ENCODE measurements at places on chromosomes 1 and 21.

DNA sequence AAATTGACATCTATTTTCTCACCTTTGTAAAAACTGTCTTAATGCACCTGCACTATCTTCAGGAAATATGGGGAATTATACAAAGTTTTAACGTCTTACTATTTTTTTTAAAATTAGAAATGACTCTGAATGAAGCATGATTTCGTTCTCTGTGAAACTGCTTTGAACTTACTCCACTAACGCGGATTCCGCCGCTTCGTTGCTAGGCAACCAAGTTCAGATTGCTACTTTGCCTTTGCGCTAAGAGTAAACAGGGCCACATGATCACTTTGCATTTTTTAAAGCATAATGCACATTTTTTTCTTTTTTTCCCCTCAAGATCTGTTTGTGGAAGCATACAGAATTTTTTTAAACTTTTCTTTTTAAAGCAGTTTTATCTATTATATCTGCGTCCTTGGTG, 690.5 kb downstream of the BRINP3 start:
- no peak for DNase-seq

GRCh38 chr1:230642263-230642959, at the start of gene COG2:
TSS of gene COG2 (plus strand) at chr1:230642481. CDS start at chr1:230642607, 126 bp downstream.
- DNase-seq: peak; percentile 96

- no peak for DNase-seq
Observed at GRCh38 chr21:21387916-21388315, 389.7 kb downstream of the NCAM2 start.

- DNase-seq: no peak
Observed at GRCh38 chr1:202642619-202643291, 67.5 kb downstream of the SYT2 start.

DNA sequence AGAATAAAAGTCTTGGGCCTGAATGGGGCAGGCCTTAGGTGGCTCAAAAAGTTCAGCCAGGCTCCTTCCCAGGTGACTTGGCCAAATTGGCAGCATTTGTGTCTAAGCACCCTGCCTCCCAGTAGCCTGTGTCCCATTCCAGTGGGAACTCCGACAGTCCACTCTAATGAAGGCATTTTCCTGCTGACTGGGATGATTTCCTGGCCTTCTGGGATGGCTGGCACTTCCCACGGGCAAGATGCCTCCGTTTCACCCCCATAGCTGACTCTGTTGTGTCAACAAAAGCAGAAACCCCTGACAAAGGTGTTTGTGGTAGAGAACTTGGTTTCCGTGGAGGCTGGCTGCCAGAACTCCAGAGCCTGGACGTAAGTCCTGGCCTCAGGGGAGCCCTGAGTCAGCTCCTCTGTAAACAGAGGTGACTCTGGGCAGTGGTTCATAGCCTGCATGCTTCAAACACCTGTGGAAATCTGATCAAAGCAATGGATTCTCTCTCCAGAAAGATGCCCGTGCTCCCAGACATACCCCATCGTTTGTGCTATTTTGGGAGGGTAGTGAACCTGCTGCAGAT, 36.6 kb downstream of the WNT3A start:
- no peak for DNase-seq

DNA sequence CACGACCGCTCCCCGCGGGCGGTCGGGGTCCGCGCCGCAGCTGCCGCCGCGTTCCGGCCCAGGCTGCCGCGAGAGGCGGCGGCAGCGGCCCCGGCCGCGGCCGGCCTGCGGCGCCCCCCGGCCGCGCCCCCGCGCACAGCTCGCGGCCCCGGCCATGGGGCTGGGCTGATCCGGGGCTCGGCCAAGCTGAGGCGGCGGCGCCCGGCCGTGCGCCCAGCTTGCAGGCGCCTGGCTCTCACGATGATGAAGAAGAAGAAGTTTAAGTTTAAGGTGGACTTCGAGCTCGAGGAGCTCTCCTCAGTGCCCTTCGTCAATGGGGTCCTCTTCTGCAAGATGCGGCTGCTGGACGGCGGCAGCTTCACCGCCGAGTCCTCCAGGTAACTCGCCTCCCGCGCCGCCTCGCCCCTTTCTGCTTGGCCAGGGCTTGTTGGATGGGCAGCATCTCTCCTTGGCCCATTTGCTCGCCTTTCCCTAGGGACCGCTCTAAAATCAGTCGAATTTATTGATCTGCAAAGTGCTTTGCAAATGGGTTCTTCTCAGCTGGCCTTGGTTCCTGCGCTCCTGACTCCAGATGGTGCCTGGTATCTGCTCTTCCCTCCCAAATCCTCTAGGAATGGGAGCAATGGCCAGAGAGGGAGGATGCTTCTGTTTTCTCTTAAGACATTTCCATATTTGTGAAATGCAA, 431 bp downstream of the EEIG2 start:
- DNase-seq: no peak

DNA sequence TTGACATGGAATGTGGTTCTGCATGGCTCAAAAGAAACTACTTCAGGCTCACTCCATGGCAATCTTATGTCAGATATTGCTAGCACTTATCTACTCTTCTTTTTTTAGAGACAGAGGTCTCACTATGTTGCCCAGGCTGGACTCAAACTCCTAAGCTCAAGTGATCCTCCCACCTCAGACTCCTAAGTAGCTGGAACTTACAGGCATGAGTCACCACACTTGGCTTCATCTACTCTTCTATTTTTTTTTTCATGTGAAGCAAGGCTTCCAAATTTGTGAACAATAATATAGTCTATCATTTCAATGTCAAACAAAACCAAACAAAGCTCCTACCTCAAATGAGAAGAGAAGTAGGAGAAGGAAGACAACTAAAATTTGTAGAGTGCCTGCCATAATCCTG, 7.5 kb upstream of the PSEN2 start:
- no peak for DNase-seq

DNA sequence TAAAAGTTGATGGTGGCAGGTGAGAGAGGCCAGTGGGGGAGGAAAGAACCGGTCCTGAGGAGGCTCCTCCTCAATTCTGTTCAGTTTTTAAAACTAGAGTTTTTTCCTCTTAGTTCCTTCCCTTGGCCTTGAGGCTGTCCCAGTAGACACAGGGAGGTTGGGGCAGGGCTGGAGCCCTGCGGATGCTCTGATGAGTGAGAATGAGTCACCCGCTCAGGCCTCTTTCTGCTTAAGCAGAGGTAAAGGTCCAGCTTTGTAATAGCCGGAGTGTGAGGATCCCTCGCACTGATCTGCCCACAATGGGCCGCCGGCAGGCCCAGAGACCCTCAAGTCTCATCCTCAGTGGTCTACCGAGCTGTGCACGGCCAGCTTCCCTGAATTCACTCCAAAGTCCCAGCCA, 49.6 kb upstream of the IRF2BP2 start:
- no peak for DNase-seq

DNA sequence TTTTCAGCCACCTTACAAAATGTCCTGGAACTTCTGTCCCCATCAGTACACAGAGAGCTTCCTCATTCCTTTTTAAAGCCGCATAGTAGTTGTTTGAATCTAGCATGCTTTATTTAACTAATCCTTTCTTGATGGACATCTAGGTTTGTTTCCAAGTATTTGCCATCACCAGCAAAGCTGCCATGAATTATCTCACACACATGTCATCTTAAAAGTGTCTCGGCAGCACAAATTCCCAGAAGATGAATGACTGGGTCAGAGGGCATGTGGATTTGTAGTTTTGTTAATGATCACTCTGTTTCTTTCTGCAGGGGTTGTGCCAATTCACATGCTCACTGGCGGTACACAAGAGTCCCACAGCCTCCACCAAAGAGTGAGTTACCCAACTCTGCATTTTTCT, 68.3 kb downstream of the CLIC6 start:
- DNase-seq: no peak

DNA sequence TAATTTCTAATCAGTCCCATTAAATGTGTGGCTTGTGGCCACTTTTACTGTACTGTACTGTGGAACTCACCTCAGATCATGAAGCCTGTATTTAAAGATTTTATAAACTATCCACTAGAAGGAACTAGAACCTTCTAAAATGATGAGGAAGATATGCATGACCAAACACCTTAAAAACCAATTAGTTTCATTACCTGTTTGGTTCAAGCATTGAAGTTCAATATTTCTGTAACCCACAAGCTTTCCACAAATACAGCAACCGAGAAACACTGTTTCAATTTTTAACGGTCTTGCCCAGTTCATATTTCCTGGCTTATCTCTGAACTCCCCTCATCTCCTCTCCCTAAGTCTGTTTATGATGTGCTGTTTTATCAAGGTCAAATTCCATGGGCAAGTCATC, 264.3 kb upstream of the PLD5 start:
- no peak for DNase-seq

GRCh38 chr1:183155939-183156338, 30.1 kb upstream of the LAMC2 start:
- DNase-seq: no peak

DNA sequence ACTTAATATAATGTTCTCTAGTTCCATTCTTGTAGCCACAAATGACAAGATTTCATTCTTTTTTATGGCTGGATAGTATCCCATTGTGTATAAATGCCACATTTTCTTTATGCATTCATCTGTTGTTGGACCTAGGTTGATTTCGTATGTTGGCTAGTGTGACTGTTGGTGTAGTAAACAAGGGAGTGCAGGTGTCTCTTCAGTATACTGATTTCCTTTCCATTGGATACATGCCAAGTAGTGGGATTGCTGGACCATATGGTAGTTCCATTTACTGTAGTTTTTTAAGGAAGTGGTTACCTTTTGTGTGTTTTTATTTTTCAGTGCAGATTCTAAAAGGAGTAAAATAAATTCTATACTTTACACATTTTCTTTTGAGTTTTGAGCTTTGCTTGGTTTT, 5.7 kb downstream of the PARK7 start:
- no peak for DNase-seq

GRCh38 chr1:18134324-18135046, 26.9 kb downstream of the IGSF21 start:
- no peak for DNase-seq

GRCh38 chr1:26357121-26357602, 3.2 kb upstream of the CRYBG2 start:
- no peak for DNase-seq

GRCh38 chr1:183675381-183675780, 22.3 kb upstream of the APOBEC4 start:
- no peak for DNase-seq
